ENCODE measurements at places on chromosomes 2 and 18. TPM values are rescaled to one million over a fixed set of nuclear protein-coding genes. Genes with fewer than 3 reads are reported as not detected.

Gene LBX2
- total RNA-seq = 0.53 TPM

Gene STAM2
- 42.1 TPM for total RNA-seq

DNA sequence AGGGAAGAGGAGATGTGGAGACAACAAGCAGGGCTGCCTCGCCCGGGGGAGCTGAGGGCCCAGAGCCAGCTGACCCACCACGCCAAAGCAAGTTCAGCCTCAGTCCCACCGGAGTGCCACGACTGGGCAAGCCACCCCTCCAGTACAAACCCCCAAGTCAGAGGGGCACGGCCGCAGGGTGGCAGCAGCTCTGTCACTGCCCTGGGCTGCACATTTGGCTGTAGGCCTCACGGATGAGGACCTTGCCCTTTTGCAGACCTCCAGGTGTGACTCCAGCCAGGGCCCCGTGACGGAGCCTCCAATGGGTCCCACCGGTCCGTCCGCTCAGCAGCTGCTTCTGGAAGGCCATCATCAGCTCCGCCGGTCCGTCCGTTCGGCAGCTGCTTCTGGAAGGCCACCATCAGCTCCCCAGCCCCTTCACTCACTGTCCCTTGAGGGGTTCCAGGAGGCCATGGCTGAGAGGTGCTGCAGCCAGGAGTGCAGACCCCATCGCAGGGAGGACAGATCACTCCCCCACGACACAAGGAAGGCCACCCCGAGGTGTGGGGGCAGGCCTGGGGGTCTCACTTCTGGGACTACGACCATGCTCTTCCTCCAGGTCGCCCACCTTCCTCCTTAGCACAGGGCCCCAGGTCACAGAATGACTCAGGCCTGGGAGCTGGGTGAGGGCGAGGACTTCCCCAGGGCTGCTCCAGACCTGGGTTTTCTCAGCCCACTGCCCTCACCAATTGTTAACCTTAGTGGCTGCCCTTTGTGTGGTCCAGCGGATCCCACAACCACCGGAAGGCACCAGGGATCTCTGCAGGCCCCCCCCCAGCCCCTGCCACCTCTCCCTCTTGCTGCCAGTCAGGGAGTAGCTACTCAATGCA is 24.6 kb upstream of the STK25 start:
- DNase-seq = no peak

DNA sequence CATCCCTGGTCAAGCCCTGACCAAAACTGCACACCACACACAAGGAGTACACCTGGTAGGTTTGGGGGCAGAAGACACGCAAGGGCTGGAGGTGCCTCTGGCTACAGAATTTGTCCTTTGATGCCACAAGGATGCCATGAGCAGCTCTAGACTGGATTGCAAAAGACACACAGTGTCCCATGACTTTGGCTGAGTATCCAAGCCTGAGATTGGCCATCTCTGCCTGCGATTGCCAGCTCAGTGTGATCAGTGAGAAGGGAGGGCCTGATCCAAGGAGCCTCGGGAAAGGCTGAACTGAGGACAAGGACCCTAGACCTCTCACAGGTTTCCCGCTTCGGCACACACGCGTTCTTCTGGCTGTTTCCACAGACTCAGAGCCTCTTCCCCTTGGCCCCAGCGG is 60.0 kb upstream of the FOSL2 start:
- no peak for DNase-seq

Gene ANTXR1
- 89.9 TPM for total RNA-seq

Gene EMX1
- not detected for total RNA-seq

GRCh38 chr2:229943770-229944449 is 21.6 kb downstream of the FBXO36 start:
- DNase-seq = no peak

DNA sequence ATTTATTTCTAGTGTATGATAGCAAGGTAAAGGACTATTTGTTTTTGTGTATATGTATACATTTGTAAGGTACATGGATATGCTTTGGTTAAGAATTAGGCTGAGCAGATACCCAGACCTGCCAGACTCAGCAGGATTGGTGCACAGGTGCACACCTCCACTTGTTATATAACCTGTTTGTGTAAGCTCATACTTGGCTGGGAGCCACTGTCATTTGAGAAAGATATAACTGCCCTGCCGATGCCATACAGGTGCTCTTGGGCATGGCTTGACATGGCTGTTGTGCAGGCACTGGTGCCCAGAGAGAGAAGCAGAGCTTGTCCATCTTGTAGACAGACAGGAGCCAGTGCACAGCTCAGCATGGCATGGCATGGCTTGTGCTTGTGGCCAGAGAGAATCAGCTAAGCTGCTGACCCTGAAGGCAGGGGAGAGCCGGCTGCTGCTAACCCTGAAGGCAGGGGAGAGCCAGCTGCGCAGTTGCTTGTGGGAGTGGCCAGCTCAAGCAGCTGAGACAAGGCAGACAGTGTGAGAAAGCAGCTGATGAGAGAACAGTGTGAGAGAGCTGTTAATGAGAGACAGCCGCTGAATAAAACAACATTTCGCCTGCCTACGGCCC is 136.5 kb downstream of the RNF144A start:
- DNase-seq = no peak

Gene TUBA4A
- 12.5 TPM for total RNA-seq

- no peak for DNase-seq
Measured at GRCh38 chr18:67794521-67794920, 278.0 kb upstream of the DSEL start.

DNA sequence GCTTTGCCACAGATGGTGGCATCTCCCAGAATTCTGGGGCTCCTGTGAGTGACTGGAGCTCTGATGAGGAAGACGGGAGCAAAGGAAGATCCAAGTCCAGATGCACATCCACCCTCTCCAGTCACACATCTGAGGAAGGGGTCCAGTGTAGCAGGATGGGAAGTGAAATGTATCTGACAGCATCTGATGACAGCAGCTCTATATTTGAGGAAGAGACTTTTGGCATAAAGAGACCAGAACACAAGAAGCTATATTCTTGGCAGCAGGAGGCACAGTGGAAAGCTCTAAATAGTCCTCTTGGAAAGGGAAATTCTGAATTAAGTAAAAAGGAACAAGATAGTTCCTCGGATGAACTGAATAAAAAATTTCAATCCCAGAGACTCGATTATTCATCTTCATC is 23.5 kb upstream of the C1GALT1C1L start:
- DNase-seq = no peak

- peak; percentile 31 for DNase-seq
Measured at GRCh38 chr2:11657646-11658045, 12.3 kb downstream of the NTSR2 start.

Gene COL4A4
- total RNA-seq = 7.4 TPM

Gene MOGAT1
- total RNA-seq = 0.45 TPM

Gene UBR3
- 80.3 TPM for total RNA-seq

All from sciatic nerve (tissue), 2 donors.